ENCODE measurements at places on chromosomes 3 and 15.

- no peak for DNase-seq
Measured at GRCh38 chr15:72994534-72995177, 57.6 kb upstream of the NEO1 start.

- DNase-seq, result no peak
Measured at GRCh38 chr15:71951134-71951533, 140.8 kb downstream of the NR2E3 start.

DNA sequence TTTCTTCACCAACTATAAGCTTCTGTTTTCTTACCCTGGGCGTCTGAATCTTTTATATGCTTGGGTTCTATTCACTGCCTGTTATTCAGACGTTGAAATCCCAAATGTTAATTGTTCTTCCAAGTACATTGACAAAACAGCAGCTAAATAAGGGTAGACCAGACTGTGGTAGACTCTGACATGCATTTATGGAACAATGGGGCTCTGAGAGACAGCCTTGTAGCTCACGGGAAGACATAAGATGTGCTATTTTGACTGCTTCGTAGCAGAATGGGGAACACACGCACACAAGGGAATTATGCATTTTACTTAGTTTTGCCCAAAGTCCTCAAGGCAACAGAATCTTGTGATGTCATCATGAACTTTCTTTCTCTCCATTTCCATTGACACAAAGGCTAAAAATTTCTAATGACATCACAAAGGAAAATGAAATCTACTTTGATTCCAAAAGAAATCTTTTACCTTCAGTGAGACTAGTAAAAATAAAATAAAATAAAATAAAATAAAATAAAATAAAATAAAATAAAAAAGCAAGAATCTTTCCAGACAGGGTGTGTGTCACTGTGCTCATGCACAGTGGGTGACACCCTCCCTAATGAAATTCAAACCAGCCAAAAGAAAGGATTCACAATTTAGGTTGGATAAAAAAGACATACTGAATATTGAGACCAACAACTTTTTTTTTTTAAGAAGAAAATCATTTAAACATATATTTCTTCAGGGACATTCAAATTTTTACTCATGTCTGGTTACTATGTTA, 346.6 kb downstream of the ZBTB20 start:
- no peak for DNase-seq

- DNase-seq, result no peak
Measured at GRCh38 chr3:106765342-106765741, 611.9 kb upstream of the CCDC54 start.

GRCh38 chr3:127339928-127340861, 52.3 kb upstream of the PRR20G start:
- DNase-seq, result peak; percentile 3

DNA sequence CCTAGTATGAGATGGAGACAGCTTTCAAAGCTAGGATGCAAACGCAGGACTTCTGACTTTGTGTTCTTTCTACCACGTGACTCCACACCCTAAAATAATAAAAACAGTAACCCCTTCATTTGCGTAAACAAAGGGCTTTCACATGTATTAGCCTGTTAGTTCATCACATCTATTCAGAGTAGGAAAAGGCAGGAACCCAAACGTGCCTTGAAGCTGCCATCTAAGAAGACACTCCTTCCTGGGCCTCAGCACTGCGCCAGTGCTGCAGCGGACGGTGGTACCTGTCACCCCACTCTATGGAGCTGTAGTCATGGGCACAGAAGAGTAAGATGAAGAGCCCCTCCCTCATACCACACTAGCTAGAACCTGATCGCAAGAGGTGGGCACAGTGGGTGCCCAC, 34.3 kb downstream of the PLD1 start:
- DNase-seq, result no peak

GRCh38 chr3:136332776-136333175, 82.6 kb downstream of the PCCB start:
- no peak for DNase-seq

DNA sequence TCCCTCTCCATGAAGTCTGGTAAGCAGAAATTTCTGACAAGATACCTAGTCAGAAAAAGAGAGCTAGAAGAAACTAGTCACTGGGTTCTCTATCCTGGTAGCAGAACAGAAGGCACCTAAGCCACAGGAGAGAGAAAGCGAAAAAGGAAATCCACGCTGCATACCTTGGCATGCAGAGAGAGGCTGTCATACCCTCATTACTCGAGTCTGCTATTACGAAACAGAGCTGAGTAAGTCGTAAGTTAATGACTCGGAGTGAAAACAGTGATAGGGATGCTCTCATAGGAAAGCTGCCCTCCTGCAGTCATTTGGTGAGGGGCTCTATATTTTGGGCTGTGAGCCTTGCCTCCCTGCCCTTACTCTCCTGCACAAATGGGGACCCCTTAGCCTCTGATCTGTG, 16.2 kb downstream of the CLRN1 start:
- no peak for DNase-seq

GRCh38 chr3:159458010-159458409, 530.6 kb upstream of the IL12A start:
- DNase-seq, result no peak

DNA sequence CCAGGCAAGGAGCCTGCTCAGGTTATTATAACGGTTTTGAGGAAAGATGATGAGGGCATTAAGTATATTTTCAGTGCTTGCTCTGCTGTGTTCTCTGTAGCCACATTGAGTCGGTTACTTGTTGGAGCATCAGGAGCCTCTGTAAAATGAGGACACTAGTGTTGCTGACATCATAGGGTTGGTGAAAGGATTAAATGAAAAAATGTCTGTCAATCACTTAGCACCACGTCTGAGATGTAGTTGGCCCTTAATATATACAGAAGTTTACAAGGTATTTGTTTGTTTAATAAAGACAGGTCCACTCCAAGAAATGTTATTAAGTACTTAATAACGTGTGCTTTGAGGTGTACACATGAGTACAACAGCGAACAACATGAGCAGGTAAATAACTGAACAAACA, 735 bp upstream of the SLC25A26 start:
- DNase-seq, result no peak

GRCh38 chr3:100941451-100941850, 51.8 kb downstream of the ABI3BP start:
- no peak for DNase-seq

DNA sequence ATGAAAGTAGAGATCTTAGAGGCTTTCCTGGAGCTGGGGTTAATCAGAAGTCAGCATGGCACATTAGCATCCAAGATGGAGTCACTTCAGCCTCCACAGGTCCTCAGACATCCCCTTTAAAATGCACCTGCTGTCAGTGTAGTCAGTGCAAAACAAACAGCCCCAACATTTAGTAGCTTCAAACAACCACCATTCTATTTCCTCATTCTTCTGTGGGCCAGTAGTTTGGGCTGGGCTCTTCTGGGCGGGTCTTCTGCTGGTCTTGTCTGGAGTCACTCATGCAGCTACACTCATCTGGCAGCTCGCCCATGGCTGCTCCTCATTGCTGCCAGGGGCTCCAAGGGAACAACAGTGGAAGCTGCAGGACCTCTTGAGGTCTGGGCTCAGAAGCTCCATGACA, 99.9 kb downstream of the TLE3 start:
- no peak for DNase-seq

- DNase-seq, result no peak
Measured at GRCh38 chr15:81346611-81347010, 22.7 kb upstream of the STARD5 start.

GRCh38 chr3:123072564-123072963, 5.7 kb downstream of the PDIA5 start:
- DNase-seq, result no peak

- no peak for DNase-seq
Measured at GRCh38 chr3:170485696-170486095, 67.0 kb downstream of the CLDN11 start.

DNA sequence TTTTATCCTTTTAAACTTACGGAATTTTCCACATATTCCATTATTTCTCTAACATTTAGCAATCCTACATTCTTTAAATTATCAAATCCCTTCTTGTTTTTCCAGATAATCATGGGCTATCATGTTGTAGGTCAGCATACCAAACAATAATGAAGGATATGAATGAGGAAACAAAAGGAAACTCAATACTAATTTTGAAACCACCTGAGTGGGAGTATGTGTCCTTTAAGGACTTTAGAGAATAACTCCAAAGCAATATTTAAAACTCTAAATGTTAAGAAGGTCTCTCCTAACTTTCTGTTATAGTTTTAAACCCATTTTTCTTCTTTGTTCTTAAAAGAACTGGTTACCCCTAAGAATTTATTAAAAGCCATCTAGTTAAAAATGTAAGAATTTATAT, 43.0 kb downstream of the TP53BP1 start:
- no peak for DNase-seq

- peak; percentile 13 for DNase-seq
Measured at GRCh38 chr3:186589121-186589520, 18.6 kb downstream of the DNAJB11 start.

DNA sequence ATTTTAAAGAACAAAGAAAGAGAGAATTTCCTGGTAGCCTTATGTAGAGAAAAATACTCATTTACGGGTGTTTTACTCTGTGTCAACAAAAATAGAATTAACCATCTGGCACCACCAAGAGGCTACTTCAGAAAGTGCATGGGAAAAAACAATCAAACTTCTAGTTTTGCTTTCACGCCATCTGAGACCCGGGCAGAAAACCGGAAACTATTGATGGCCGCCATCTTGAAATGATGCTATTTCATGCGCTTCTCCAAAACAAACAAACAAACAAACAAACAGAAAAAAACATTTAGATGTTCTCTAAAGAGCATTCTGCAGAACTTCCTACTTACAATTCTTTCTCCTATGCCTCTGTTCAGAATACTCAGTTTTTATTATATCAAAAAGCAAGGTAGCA, 49.4 kb upstream of the SYNPR start:
- peak; percentile 64 for DNase-seq
